Activated CD4-positive, alpha-beta T cell treated with anti-CD3 and anti-CD28 coated beads, Interleukin-2, amount 50 U/mL, for 48 hours (primary cell): ENCODE measurements at places on chromosomes 7 and 10.

GRCh38 chr7:33070277-33070676 lies 7.7 kb upstream of the NT5C3A start:
- DNase-seq, result no peak

DNA sequence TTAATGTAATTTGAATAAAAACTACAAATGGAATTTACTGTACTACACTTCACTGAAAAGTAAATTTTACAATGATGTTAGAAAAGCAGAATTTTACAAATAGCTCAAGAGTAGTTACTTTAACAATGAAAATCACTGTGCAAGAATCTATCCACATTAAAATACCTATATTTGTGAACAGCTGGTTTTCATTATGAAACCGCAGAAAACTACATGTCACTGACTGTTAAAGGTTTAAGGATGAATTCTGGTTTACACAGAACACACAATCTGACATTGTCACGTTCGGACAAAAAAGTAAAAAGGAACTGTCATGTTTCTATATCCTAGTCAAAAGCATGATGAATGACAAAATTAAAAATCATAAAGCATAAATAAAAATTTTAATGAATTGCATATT lies 415.3 kb upstream of the PRKCQ start:
- DNase-seq, result no peak

DNA sequence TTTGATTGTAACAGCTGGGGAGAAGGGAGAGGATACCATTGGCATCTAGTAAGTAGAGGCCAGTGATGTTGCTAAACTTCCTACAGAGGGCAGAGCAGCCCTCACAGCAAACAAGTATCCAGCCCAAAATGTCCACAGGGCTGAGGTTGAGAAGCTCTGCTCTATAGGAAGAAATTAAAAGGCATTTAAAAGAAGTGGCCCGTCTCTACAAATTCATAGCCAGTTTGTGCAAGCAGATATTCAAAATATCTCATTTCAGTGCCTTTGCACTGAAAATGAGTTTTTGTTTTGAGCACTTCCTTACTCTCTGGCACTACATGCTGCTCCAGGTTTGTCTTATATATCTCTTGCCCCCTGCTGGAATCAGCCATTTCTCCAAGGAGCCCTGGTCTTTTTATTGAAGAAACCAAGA lies 330.0 kb downstream of the BBS9 start:
- DNase-seq, result no peak

DNA sequence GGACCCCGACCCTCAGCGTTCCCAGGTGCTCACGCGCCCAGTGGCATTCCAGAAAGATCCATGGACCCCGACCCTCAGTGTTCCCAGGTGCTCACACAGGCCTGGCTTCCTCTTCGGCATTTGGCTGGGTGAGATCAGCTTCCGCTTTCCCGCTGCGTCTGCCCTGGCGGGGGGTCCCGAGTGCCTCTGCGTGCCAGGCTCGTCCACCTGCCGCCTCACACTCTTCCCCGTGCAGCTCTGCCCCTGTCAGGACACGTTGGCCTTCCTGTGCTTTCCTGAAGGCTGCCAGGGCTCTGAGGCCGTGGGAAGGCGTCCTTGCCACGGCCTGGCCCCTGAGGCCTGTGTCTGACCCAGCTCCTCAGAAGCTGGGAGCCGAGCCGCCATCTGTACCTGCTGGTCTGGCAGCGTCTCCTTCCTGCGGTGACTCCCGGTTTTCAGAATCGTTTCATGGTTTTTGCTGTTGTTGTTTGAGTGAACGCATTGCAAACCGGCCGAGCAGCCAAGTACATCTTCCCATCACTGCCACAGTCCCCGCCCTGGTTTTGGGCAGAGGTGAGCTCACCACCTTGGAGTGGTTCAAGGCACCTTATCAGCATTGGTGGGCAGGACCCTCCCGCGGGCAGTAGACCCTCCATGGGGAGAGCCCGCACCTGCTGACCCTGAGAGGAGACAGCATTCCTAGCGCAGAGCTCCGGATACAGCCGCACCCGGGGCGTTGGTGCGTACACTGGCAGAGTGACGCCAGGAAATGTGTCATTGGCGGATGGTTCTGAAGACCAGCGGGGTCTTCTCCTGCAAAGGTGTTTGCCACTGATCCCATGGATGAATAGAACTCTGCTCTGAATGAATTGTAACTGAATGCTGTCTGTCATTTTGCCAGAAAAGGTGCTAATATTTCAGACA lies 17.4 kb downstream of the NKX6-2 start:
- no peak for DNase-seq
